MCF 10A (cell line): ENCODE measurements at places on chromosomes 4 and X. TPM values are rescaled to one million over a fixed set of nuclear protein-coding genes. Genes with fewer than 3 reads are reported as not detected.

DNA sequence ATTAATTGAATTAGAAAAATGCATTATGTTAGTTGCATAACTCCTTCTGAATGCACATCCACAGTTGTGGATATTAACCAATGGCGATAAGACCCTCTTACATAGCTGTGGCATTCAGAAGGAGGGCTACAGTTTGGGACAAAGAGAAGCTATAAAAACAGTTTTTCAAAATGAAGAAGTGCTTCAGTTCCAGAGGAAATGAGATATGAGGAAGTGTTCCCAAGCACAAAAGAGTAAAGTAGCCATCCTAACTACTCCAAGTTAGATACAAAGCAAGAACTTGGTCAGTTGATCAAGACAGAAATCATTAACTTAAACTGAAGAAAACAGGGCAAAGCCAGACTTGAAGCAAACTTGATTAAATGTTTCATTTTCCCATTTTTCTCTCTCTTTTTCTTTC lies 17.2 kb upstream of the ADGRL3 start:
- no peaks in the 10 kb centered on the region for H3K4me1 ChIP-seq
- H3K36me3 ChIP-seq, result no peaks in the 10 kb centered on the region
- H3K4me3 ChIP-seq, result no peak overlapping the region
- no peak for DNase-seq
- no peaks in the 10 kb centered on the region for H3K27me3 ChIP-seq
- no peak overlapping the region for H3K27ac ChIP-seq

DNA sequence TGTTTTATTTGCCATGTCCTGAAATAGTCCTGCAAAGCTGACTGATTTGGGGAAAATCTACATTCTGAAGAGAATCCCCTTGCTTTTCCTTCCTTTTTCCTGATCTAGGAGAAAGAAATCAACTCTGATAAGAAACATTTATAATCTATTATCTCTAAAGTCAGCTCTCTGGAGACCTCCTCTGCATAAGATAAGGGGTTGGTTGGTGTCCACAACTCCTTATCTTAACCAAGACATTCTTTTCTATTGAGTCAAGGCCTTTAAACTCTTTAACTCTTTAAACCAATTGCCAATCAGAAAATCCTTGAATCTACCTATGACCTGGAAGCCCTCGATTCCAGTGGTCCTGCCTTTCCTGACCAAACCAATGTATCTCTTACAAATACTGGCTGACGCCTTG lies 373.6 kb upstream of the RASGEF1B start:
- no peaks in the 10 kb centered on the region for H3K27me3 ChIP-seq
- DNase-seq, result no peak
- H3K36me3 ChIP-seq, result no peaks in the 10 kb centered on the region
- no peak overlapping the region for H3K4me3 ChIP-seq
- no peaks in the 10 kb centered on the region for H3K4me1 ChIP-seq

DNA sequence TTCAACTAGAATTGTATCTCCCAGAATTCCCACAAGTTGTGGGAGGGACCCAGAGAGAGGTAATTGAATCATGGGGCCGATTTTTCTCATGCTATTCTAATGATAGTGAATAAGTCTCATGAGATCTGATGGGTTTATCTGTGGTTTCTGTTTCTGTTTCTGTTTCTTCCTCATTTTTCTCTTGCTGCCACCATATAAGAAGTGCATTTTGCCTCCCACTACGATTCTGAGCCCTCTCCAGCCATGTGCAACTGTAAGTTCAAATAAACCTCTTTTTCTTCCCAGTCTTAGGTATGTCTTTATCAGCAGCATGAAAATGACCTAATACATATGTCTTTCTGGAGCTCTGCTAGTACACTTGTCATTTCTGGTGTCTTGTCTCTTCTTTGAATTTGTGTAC lies 22.1 kb upstream of the OR13H1 start:
- no peaks in the 10 kb centered on the region for H3K4me1 ChIP-seq
- no peak for DNase-seq
- no peaks in the 10 kb centered on the region for H3K36me3 ChIP-seq
- no peak overlapping the region for H3K4me3 ChIP-seq
- H3K27me3 ChIP-seq, result peaks cover 71% of the 10 kb centered on the region

GRCh38 chr4:184972991-184973390 lies 45.3 kb upstream of the HELT start:
- peaks cover 8% of the 10 kb centered on the region for H3K4me1 ChIP-seq
- no peak for DNase-seq
- H3K4me3 ChIP-seq, result no peak overlapping the region
- H3K36me3 ChIP-seq, result no peaks in the 10 kb centered on the region

DNA sequence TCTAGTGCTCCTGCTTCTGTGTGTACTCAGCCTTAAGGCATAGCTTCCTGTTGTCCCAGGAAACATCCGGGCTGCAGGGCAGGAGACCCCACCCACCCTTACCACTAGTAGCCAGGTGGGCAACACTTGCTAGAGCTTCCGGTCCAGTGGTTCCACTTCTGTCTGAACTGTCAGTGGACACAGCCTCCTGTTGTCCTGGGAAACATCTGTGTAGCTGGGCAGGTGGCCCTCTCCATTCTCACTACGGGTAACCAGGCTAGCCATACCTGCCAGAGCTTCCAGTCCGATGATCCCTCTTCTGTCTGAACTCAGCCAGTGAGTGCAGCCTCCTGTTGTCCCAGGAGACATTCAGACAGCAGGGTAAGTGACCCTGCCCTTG lies 372.2 kb downstream of the INPP4B start:
- no peaks in the 10 kb centered on the region for H3K27me3 ChIP-seq

GRCh38 chr4:24855741-24856140 lies 57.1 kb downstream of the CCDC149 start:
- no peak overlapping the region for H3K27ac ChIP-seq
- peaks cover 21% of the 10 kb centered on the region for H3K4me1 ChIP-seq
- no peaks in the 10 kb centered on the region for H3K36me3 ChIP-seq
- DNase-seq, result no peak

DNA sequence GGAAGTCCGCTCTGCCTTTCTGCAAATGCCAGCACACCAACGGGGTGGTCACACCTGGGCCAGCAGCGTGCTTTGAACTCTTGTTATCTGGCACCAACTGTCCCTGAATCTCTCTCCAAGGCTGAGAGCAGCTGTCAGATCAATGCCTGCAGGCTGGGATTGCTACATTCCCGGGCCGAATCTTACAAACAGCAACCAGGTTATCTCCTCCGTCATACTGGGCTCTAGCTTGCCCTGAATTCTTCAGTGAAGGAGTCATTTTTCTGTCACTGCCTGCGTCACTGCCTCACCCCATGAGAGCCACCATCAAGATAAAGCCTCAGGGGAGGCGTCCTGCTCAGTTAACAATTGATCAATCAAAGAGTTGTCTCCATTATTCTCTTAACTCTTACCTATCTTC lies 329.4 kb upstream of the PPARGC1A start:
- peak; percentile 54 for DNase-seq
- H3K36me3 ChIP-seq, result no peaks in the 10 kb centered on the region
- peaks cover 13% of the 10 kb centered on the region for H3K4me1 ChIP-seq
- H3K27me3 ChIP-seq, result no peaks in the 10 kb centered on the region
- peak overlapping the region; percentile 23 for H3K4me3 ChIP-seq

DNA sequence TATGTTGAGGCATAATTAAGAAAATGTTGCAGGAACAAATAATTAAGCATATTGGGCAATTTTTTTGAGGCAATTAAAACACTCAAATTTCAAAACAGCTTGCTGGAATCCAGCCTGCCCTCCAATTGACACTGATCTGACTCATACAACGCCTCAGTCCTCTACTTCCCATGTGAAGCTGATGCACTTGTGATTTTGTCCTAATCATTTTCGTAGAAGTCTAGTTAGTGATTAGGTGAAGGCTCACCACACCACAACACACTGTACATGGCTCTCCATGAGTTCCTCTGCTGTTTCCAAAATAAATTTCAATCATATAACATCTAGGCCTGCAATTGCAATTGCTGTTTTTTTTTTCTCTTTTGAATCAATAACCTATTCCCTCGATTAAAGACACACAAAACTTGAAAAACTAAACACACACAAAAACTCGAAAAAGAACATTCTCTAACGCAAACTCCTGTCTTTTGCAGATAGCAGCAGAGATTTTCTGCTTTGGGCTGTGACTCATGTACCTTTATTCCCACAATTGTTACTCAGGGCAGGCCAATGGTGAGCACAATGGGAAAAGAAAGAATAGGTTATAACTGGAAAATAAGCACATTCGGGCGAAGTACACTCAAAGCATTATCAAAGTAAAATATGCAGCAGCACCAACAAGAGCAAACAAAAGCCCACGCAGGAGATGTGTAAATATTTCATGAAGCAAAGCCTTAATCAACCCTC lies 1.7 kb downstream of the GPRIN3 start:
- H3K27me3 ChIP-seq, result no peaks in the 10 kb centered on the region
- DNase-seq, result peak; percentile 64
- no peak overlapping the region for H3K27ac ChIP-seq

- H3K4me3 ChIP-seq, result no peak overlapping the region
- no peaks in the 10 kb centered on the region for H3K36me3 ChIP-seq
- H3K27ac ChIP-seq, result no peak overlapping the region
- H3K27me3 ChIP-seq, result no peaks in the 10 kb centered on the region
Observed at GRCh38 chr4:16261313-16261878, 35.1 kb upstream of the TAPT1 start.

GRCh38 chrX:64192040-64192439 lies 13.5 kb downstream of the AMER1 start:
- no peaks in the 10 kb centered on the region for H3K27me3 ChIP-seq
- no peak overlapping the region for H3K27ac ChIP-seq
- H3K4me3 ChIP-seq, result no peak overlapping the region
- H3K4me1 ChIP-seq, result no peaks in the 10 kb centered on the region
- H3K36me3 ChIP-seq, result peaks cover 14% of the 10 kb centered on the region

GRCh38 chrX:112688242-112688641 lies 8.5 kb upstream of the LHFPL1 start:
- H3K27me3 ChIP-seq, result peaks cover 43% of the 10 kb centered on the region
- no peak overlapping the region for H3K27ac ChIP-seq

DNA sequence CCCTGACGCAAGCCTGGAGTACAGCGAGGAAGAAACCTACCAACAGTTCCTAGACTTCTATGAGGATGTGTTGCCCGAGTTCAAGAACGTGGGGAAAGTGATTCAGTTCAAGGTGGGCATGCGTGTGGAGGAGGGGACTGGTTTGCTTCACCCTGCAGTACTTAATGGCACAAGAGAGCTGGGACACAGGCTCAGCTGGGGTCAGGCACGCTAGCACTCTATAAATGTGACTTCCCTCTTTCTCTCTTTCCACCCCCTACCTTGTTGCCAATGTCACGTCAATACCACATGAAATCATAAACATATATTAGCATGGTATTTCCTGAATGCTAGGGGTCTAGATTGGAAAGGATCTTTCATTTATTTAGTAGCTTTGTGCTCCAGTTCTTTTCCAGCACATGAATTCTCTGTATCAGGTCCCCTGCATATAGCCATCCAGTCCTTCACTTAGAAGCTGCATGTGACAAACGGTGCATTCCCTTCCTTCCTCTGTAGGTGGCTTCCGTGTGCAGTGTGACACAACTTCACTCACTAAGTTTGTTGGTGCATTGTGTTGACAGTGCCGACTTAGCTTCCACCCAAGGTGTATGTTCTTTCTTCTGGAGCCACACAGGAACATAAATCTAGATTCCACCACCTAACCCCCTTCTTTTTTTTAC lies 25.6 kb downstream of the ZRSR2 start:
- H3K36me3 ChIP-seq, result peaks cover 77% of the 10 kb centered on the region
- no peak overlapping the region for H3K27ac ChIP-seq
- no peak overlapping the region for H3K4me3 ChIP-seq
- peak; percentile 34 for DNase-seq
- no peaks in the 10 kb centered on the region for H3K27me3 ChIP-seq

COL4A5 gene
- total RNA-seq, result 122 and 138 TPM in 2 replicates

NDP gene
- not detected in 2 replicates for total RNA-seq

ANKRD50 gene
- 44.1 and 47.6 TPM in 2 replicates for total RNA-seq

ASMT gene
- not detected in 2 replicates for total RNA-seq

KCNIP4 gene
- 0.91 and 4.6 TPM in 2 replicates for total RNA-seq
